Motor neuron (in vitro differentiated cells): ENCODE measurements at places on chromosomes 7 and 10. TPM values are rescaled to one million over a fixed set of nuclear protein-coding genes. Genes with fewer than 3 reads are reported as not detected.

- ATAC-seq: no peak
Observed at GRCh38 chr10:61899663-61899996, 1.9 kb upstream of the ARID5B start.

DNA sequence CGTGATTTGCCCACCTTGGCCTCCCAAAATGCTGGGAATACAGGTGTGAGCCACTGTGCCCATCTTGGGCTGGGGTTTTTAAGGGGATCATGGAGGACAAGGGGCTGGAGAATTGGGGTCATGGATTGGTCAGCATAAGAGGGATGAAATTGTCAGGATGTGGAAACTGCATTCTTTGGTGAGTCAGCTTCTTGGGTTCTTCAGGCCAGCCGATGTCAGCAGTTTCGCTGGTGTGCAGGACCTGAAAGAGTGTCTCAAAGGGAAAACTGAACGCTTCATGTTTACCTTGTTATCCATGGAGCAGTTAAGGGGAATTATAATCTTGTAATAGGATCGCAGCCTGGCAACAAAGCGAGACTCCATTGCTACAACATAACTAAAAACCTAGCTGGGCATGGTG lies 13.0 kb downstream of the GALNT17 start:
- ATAC-seq: no peak

Gene HHEX
- not detected in 2 replicates for total RNA-seq

Gene CLDN3
- 0.82 and 1.3 TPM in 2 replicates for total RNA-seq

GRCh38 chr10:103278862-103279298 lies 1.9 kb downstream of the INA start:
- no peak for ATAC-seq

Gene SPDYE16
- 0.14 and 0.15 TPM in 2 replicates for total RNA-seq

DNA sequence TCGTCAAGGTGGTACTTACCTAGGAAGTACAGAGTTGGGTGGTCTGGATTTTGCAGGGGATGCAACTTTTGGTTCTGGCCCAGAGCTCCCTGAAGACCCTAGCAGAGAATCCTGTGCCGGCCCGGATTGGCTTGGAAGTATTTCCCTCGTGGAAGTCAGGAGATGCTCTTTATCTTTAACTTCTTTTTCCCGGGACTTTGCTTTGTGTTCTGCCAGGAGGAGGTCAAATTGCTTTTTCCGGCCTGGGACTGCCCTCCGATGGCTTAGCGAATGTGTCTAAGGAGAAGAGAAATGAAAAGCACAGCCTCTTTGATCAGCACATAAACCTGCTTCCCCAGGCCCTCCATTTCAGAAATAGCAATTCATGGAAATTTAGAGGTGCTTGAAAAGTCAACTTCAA lies 57.0 kb upstream of the EFCAB10 start:
- ATAC-seq: no peak
